ENCODE measurements at places on chromosomes 12 and 14. TPM values are rescaled to one million over a fixed set of nuclear protein-coding genes. Genes with fewer than 3 reads are reported as not detected.

Gene OR11H12
- not detected for total RNA-seq

Gene GLIPR1
- 124 TPM for total RNA-seq

Gene FSCB
- total RNA-seq, result 0.19 TPM

Gene TC2N
- total RNA-seq, result 0.56 TPM

Gene C14orf180
- not detected for total RNA-seq

Gene RNFT2
- 4.6 TPM for total RNA-seq

Gene SLC2A13
- 26.6 TPM for total RNA-seq

Gene CCDC175
- not detected for total RNA-seq

Gene SYNE3
- total RNA-seq, result 5.9 TPM

Gene CLEC6A
- total RNA-seq, result not detected

Gene ADCY4
- 15.5 TPM for total RNA-seq

Gene SLC25A21
- under 0.01 TPM for total RNA-seq

Gene HCAR3
- total RNA-seq, result not detected

Gene PTGER2
- 5.2 TPM for total RNA-seq

Gene DPPA3
- total RNA-seq, result not detected

Gene CDH24
- 10.2 TPM for total RNA-seq

Gene GPRC5A
- 18.6 TPM for total RNA-seq

Gene SLC4A8
- 1.3 TPM for total RNA-seq

Gene PMCH
- not detected for total RNA-seq

Gene TEAD4
- total RNA-seq, result 3.4 TPM

Gene HAL
- total RNA-seq, result under 0.01 TPM

Gene SLC17A8
- not detected for total RNA-seq

Gene PRICKLE1
- total RNA-seq, result 3.1 TPM

Gene DHRS7
- 94.7 TPM for total RNA-seq

Gene SALL2
- total RNA-seq, result 1.2 TPM

Gene KLRF1
- total RNA-seq, result not detected

Gene CIDEB
- 1.5 TPM for total RNA-seq

Gene MSI1
- not detected for total RNA-seq

Gene STAB2
- total RNA-seq, result under 0.01 TPM

Gene TSPAN19
- not detected for total RNA-seq

Gene STYK1
- 2.0 TPM for total RNA-seq

Gene CLEC2D
- 2.3 TPM for total RNA-seq

Gene NOS1
- total RNA-seq, result not detected

Gene LRP1
- total RNA-seq, result 326 TPM

Gene IKZF4
- total RNA-seq, result 2.0 TPM

Gene ARHGEF25
- 27.1 TPM for total RNA-seq

Gene RDH11
- total RNA-seq, result 152 TPM

Gene KRT80
- total RNA-seq, result 0.38 TPM

Gene RALGAPA1
- total RNA-seq, result 21.7 TPM

Gene SLC6A12
- total RNA-seq, result 0.19 TPM

Gene LTBP2
- 156 TPM for total RNA-seq

Gene HOXC4
- 0.19 TPM for total RNA-seq

Gene WSCD2
- not detected for total RNA-seq

Gene SMCO2
- total RNA-seq, result not detected

Gene NPFF
- total RNA-seq, result not detected

Data from regular cardiac myocyte (primary cell).